ENCODE measurements at places on chromosomes 6 and 20.

DNA sequence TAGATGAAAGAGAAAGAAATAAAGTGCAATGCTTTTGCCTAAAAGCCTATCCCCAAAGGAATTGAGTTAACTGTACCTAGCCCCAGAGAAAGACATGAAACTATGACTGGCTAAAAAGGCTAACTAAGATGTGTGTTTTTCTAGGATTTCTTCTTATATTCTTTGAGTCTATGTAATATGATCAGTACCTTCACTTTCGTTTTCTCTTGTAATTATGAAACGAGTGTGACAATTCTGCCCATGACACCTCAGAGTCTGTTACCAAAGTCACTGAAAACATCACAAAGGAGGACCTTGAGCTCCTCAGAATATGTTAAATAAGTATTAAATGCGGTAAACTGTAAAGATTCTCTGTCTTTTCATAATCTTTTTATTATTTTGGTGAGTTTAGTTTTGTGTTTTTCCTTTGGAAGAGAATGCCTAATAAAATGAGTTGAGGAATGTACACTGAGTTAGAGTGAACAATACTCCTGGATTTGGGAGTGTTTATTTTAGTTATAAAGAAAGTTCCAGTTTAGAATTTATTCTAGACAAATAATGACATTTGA, 141.3 kb downstream of the FUT9 start:
- no peak for DNase-seq

GRCh38 chr6:5599127-5599526, 337.8 kb downstream of the FARS2 start:
- no peak for DNase-seq

DNA sequence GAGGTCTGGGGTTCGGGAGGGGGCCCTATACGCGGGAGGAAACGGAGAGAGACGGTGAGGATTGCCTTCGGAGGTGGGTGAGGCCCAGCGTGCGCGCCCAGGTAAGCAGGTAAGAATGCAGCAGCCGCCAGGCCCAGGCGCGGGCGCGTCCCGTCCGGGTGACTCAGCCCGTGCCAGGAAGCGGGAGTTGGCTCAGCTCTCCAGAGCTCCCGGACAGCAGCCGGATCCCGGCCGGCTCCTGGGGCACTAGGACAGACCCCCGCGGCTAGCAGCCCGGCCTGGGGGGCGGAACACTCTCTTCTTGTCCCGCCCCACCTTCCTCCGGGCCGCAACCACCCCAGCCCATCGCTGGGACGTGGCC, 1.5 kb upstream of the MDFI start:
- no peak for DNase-seq

DNA sequence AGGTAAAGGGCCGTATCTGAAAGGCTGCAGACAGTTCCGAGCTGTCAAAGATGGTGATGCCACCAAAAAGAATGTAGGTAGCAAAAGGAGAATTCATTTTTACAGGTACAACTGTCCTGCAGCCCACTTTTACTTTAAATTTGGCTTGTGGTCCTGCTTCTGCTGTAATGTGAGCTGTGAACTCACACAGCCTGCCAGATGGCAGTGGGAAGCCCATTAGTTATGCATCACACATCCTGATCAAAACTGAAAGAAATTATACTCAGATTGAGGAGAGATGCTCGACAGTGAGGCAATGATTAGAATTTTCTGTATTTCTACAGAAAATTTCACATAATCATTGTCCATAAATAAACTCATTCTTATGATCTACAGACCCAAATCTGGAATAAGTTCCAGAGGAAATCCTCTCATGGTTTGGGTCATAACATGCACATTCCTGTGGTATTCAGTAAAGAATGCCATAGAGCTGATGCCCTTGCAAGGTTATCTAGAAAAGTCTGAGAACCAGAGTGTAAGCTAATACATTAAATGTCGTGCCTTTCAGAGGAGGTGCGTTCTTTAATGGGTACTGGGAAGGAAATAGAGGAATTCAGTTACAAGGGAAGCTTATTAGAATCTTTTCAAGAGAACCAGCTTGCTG, 23.9 kb upstream of the E2F3 start:
- peak; percentile 63 for DNase-seq

- DNase-seq, result no peak
These were observed 18.1 kb downstream of the PLEKHG1 start for GRCh38 chr6:150617496-150618460.

- DNase-seq, result no peak
These were observed 838 bp downstream of the STMN3 start for GRCh38 chr20:63652192-63652980.

GRCh38 chr6:135002229-135002844, 52.3 kb downstream of the HBS1L start:
- DNase-seq, result no peak

- no peak for DNase-seq
These were observed 5.7 kb downstream of the LMBRD1 start for GRCh38 chr6:69791065-69791471.

GRCh38 chr6:18488526-18489270, 101.5 kb downstream of the RNF144B start:
- no peak for DNase-seq

- DNase-seq, result peak; percentile 90
These were observed 3.0 kb downstream of the ARID1B start for GRCh38 chr6:156780102-156780641.

GRCh38 chr6:138063726-138064125, 43.5 kb downstream of the PERP start:
- DNase-seq, result no peak

DNA sequence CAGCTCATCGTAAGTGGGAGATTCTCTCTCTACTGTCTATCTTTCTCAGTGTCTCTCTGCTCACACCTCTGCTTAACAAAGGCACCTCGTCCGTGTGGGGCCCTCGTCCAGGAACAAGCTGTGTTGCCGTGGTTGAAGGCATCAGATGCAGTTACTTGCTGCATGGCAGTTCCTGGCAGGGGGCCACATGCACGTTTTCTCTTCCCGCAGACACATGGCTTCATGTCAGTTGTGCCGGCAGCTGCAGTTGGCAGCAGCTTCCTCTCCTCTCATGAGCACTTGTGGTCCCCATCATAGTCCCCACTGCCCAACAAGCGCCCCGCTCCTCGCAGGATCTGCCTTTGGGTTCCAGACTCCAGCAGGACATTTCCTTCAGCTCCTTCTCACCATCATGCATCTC, 7.1 kb upstream of the AFDN start:
- no peak for DNase-seq

GRCh38 chr20:41052742-41053419, 24.3 kb downstream of the TOP1 start:
- DNase-seq, result no peak

- no peak for DNase-seq
These were observed 203.8 kb downstream of the ALDH8A1 start for GRCh38 chr6:134746140-134746539.

GRCh38 chr6:47587493-47587892, 109.9 kb downstream of the CD2AP start:
- peak; percentile 1 for DNase-seq

GRCh38 chr6:6766230-6766905, 177.8 kb downstream of the LY86 start:
- no peak for DNase-seq

DNA sequence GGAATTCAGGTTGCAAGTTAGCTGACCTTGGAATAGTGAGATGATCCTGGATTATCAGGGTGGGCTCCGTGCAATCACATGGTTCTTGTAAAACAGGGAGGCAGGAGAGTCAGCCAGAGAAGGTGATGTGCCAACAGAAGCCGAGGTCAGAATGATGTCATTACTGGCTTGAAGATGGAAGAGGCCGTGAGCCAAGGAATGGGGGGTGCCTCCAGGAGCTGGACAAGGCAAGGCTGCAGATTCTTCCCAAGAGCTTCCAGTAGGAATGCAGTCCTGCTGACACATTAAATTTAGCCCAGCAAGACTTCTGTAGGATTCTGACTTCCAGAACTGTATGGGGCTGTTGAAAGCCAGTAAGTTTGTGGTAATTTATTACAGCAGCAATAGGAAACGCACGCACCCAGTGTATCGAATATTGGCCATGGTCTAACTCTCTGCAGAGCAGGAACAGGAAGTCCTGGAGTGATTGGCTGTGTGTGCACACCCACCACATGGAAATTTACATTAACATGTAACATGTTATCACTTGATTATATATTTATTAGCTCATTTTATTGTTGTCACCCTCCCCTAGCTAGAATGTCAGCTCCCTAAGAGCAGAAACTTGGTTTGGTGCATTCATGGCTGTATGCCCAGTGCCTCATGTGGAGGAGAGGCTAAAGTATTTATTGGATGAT, 19.1 kb downstream of the SLC24A3 start:
- DNase-seq, result no peak

GRCh38 chr6:57193177-57193576, 21.1 kb downstream of the BAG2 start:
- no peak for DNase-seq

DNA sequence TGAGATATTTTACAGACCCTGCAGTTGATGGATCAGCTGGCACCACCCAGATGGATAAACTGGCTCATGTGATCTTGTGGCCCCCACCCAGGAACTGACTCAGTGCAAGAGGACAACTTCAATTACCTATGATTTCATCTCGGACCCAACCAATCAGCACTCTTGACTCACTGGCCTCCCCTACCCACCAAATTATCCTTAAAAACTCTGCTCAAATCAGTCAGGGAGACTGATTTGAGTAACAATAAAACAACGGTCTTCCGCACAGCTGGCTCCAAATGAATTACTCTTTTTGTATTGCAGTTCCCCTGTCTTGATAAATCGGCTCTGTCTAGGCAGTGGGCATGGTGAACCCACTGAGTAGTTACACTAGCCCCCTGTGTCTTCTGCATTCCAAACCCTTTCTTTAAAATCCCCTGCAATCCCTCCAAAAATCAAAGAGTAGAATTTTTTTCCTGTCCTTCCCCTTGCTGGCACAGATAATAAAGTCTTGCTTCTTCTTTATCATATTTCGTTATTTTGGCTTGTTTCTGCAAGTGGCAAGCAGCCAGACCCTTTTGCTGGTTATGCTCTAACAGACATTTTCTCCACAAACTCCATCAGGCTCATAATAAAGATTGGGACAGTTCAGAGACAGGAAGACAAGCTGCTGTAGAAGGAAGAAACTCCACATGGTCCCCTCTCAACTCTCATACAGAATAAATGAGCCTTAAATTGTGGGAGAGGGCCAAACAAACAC, 48.3 kb downstream of the OR2B6 start:
- DNase-seq, result no peak

- DNase-seq, result no peak
These were observed 264.3 kb upstream of the PLN start for GRCh38 chr6:118283766-118284165.

- peak; percentile 26 for DNase-seq
These were observed 21.6 kb upstream of the MTRF1L start for GRCh38 chr6:153023977-153024708.

DNA sequence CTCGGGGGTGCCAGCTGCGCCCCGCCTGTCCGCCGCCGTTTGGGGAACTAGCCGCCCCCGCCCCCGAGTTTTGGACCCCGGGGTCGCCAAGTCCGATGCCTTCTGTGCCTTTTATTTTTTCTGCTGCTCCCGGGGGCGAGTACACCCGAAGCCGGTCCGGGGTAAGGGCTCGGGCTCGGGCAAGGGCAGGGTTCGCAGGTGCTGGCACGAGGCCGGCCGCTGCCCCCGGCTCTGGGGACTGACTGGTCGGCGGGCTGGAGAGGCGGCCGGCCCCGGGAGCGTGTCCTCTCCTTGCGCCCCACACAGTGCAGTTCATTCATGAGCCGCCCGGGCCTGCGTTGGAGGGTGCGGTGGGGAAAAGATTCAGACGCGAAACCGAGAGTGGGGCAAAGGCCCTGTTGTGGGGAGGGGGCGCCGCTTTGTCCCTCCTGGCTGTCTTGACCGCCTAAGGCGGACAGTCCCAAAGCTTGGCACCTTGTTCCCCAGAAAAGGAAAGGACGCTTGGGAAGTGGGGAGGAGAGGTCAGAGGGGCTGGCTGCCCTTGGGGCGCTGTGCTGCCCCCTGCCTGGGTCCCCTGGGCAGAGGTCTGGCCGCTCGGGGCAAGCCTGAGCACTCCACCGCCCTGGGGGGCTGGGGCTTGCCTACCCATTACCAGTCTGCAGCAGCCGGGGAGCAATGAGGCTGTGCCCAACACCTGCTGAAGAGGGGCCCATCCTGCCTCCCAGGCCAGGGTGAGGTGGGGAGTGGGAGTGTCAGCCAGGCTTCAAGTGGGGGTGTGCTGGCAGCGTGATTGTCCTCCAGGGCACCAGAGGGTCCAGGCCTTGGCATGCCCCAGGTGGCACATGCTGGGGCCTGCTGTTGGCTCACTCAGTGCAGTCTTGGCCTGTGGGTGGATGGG, 915 bp downstream of the TMEM63B start:
- peak; percentile 71 for DNase-seq

- no peak for DNase-seq
These were observed 117.0 kb downstream of the ME1 start for GRCh38 chr6:83313882-83314281.

GRCh38 chr6:106206905-106207304, 118.7 kb downstream of the ATG5 start:
- DNase-seq, result no peak

- no peak for DNase-seq
These were observed 219.8 kb downstream of the TFAP2A start for GRCh38 chr6:10194816-10195672.

DNA sequence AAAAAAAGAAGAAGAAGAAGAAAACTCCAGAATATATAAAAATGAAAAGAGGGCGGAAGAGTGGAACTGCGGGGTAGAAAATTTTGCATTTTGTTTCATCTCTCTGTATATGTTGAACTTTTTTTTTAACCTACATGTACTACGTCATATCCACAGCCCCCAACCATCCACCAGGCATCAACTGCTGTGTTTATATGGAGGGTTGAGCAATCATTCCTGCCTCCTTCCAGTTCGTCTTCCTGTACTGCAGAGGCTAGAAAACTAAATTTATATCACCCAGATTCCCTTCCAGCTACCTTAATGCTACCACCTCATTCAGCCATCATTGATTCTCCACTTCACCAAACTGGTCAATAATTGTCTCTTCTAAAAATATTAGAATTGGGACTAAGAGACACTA, 9.5 kb upstream of the SIGLEC1 start:
- DNase-seq, result no peak

- DNase-seq, result no peak
These were observed 19.7 kb downstream of the NCOA7 start for GRCh38 chr6:125810445-125810844.

GRCh38 chr6:7401075-7401474, 11.5 kb downstream of the RIOK1 start:
- no peak for DNase-seq

- peak; percentile 43 for DNase-seq
These were observed 559 bp downstream of the APMAP start for GRCh38 chr20:24991897-24992486.

GRCh38 chr6:134708079-134708478, 241.8 kb downstream of the ALDH8A1 start:
- no peak for DNase-seq

GRCh38 chr20:50014570-50015562, 32.1 kb downstream of the SNAI1 start:
- DNase-seq, result no peak

- DNase-seq, result no peak
These were observed 162.4 kb downstream of the CDKAL1 start for GRCh38 chr6:20696676-20697075.

Data from hepatic stellate cell (primary cell).